Left renal pelvis (tissue), 4 donors: ENCODE measurements at places on chromosomes 3 and 15. TPM values are rescaled to one million over a fixed set of nuclear protein-coding genes. Genes with fewer than 3 reads are reported as not detected.
A peak's percentile ranks its signal among the peaks of the same experiment; 100 is the strongest.

DNA sequence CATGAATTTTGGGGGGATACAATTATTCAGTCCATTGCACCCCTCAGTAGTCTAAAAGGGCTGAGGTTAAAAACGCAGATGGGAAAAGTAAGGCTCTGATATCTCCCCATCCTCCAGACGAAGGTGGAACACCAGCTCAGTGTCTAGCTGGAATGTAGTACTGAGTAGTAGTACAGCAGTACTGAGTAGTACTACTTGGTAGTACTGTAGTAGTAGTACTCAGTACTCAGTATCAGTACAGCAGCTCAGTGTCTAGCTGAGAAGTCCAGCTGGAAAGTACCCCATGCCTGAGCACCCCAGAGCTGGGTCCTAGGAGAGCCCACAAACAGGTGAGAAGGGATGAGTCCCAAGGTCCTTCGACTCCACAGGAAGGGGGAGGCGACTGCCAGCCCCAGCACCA, 148.7 kb downstream of the XXYLT1 start:
- no peak for DNase-seq

GRCh38 chr3:124347418-124347817, 355.5 kb upstream of the ROPN1 start:
- no peak for DNase-seq

DNA sequence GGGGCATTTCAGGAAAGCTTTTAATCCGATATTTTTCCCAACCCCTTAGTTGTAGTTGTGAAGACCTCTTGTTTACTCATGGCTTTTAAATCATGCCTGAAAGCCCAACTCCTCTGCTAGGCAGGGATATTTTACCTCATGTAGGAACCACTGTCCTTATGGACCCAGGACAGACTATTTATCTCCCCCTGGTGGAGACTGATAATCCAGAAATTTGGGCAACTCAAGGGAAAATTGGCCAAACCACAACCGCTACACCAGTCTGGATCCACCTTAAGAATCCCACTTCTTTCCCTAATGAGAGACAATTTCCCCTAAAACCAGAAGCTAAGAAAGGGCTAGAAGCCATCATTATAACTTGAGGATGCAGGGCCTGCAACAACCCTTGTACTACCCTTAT, 248.1 kb upstream of the STAC start:
- no peak for DNase-seq

- DNase-seq, result no peak
These were observed 125.0 kb downstream of the ZNF280D start for GRCh38 chr15:56608140-56608778.

DNA sequence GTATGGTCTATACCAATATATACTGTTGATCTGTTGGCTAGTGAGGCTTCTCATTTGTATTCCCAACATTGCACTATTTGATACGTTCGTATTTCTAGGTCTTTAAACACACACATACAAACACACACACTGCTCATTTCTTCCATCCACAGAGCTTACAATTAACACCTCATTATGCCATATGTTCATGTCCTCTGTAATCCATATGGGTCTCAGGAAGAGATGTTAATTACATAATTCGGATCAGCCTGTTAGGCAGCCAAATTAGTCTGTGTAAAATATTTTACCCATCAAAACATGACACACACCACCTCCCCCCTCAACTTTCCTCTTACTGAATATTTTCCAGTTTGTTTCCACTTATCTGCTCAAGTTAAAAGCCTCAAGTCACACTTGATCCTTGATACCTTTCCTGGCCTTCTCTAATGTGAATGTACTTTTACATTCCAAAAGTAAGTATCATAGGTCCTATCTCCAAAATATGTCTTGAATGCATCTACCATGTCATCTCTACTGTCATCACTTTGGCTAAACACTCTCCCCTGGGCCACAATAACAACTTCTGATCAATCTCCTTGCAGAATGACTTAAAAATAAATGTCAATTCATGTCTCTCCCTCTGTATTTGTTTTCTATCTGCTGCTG, 28.2 kb downstream of the EOGT start:
- DNase-seq, result no peak

DNA sequence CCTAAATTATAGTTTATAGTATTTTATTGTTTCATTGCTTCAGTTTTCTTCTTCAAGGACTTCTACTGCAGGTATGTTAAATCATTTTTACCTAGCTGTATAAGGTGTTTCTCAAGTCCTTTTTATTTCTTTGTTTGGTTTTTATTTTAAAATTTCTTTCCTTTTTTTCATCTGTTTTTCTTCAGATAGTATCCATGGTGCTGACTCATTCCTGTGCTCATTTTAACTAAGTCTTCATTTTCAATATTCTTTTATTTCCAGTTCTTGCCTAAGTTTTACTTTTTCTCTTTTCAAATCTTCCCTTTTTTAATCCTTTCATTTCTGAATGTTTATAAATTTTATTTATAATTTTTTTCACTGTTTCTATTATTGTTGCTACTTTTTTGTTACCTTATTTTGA, 42.3 kb upstream of the STIMATE start:
- no peak for DNase-seq

DNA sequence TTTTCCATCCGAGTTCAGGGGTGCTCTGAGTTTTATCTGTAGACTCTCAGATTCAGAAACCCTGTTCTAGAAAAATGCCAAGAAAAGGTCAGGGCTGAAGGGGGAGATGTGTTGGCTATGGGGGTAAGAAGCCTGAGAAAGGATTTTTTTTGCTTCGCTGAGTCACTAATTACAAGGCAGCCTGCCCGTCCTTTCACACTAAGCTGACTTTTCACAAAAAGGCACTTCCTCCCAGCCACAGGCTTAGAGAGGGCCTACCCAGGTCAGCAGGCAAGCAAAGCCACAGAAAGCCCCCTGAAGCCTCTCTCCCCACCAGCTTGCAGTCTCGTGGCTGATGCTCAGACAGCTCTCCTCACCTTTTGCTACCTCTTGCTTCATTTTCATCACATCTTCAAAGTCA, 192.6 kb upstream of the PRICKLE2 start:
- no peak for DNase-seq

The DAZL gene
- polyA plus RNA-seq, result not detected

The SLC28A2 gene
- not detected for polyA plus RNA-seq

GRCh38 chr15:92492551-92493115, 99.0 kb downstream of the ST8SIA2 start:
- DNase-seq, result no peak

The RHOA gene
- 601 TPM for polyA plus RNA-seq

DNA sequence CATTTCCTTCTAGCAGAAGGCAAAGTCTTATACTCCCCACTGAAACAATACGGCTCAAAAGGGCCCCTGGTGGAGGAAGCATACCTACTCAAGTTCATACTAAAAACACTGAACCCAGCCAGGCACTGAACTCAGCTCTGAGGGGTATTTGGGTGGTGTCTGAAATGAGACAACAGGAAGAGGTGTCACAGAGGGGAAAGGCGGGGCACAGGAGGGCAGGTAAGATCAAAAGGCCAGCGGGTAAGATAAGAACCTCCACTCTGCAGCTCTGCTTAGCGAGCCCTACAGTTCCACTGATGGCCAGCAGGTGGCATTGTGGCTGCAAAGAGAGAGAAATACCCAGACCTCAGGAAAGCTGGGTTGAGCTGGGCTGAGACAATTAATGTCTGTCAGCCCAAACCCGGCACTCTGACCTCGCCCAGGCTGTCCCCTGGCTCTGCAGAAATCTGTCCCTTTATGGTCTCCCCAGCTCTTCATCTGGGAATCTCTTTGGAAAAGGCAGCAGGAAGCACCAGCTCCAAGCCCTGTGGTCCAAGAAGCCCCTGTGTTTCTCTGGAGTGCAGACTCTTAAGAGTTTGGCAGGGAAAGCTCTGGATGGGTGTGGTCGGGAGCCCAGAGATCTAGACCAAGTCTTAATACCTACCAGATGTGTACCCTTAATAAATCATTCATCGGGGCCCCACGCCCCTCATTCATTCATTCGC, 8.4 kb downstream of the MFGE8 start:
- DNase-seq, result no peak

DNA sequence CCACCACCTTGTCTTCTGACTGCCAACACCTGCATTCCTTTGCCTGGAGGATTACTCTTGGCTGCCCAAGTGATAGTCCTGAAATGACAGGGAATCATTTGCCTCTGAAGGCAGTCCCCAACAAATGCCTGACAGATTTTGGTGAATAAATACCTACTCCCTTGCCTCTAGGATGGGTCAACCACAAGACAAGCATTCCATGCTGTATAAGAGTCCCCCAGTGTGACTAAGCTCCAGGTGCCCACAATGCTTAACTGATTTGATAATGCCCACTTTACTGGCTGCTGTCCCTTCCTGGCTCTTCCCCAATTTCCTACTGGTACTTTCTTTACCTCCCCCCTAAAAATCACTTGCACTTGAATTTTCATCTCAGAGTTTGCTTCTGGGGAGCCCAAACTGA, 14.8 kb downstream of the THRB start:
- DNase-seq, result no peak

The SGO1 gene
- polyA plus RNA-seq, result 8.9 TPM

DNA sequence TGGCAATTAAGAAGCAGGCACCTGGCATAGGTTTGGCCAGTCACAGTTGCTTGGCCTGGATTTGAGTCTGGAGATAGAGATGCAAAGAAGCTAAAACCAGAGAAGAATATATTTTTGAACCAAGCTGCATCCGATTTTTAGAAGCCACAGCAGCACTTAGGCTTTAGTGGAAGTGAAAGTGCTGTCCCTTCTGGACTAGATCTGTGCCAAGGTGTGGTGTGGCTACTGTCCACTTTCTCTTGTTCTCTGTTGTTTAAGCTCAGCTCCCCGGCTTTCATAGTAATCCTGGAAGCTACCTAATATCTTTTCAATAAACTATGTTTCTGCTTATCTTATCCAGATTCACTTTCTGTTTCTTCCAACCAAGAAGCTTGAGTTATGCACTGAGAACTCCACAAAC, 183.4 kb upstream of the THRB start:
- DNase-seq, result no peak

- DNase-seq, result peak; percentile 12
These were observed 2.5 kb downstream of the RCCD1 start for GRCh38 chr15:90957031-90957790.

- DNase-seq, result no peak
These were observed 3.4 kb upstream of the DGKG start for GRCh38 chr3:186365202-186365974.

The XYLB gene
- 12.2 TPM for polyA plus RNA-seq

The CIB2 gene
- 28.5 TPM for polyA plus RNA-seq

- DNase-seq, result no peak
These were observed 269.4 kb upstream of the ROPN1 start for GRCh38 chr3:124261306-124261705.

DNA sequence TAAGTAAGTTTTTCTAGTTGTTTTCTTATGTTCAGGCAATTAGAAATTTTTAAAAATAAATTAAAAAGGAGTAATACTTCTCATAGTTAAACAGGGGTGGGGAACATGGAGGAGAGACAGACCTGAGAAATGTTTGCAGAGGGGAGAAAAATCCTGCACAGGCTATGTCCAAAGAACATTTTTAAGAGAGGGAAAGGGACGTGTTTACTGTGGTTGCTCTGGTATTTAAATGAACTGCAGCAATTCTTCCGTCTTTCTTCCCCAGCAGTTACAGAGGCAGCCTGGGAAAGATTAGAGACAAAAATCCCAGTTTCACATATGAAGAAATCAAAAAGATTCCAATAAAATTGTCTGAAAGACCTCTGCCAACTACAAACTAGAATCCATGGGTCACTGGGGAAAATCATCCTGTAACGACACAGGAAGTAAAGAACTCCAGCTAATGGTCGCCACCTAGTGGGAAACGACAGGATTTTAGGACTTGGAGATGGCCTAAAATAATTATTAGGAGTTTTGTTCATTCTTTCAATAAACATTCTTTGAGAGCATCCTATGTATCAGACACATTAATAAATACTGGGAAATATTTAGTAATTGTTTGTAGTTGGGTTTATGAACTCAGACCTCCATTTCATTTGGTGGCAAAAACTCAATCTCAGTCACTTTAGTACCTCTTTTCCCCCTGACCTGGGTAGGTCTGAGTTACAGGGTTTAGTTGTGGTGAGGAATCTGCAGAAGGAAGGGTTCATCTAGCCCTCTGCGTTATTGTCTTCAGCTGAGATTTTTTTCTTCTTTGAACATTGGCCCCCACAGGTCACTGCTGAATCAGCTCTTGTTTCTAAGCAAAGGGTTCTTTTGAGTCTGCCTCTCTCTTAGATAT, 69.9 kb upstream of the GOLIM4 start:
- peak; percentile 45 for DNase-seq
